ENCODE measurements at places on chromosomes 7 and 10.

DNA sequence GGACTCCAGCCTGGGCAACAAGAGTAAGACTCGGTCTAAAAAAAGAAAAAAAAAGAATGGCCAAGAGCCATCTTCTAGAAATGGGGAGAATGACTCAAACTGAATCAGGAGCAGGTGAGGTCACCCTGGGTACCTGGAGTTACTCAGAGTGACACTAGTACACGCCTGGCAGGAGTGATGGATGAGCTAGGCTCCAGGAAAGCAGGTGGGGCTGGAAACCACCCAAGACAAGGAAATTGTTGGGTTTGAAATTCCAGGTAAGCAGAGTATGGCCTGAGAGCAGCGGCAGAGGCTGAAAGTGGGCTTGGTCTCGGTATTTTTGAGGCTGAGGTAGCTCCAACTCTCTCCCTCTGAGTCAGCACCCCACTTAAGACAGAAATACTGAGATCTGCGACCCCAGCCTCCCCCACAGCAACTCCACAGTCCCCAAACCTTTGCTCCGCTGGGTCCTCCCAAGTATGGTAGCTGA, 18.5 kb downstream of the DDIT4 start:
- DNase-seq = no peak

DNA sequence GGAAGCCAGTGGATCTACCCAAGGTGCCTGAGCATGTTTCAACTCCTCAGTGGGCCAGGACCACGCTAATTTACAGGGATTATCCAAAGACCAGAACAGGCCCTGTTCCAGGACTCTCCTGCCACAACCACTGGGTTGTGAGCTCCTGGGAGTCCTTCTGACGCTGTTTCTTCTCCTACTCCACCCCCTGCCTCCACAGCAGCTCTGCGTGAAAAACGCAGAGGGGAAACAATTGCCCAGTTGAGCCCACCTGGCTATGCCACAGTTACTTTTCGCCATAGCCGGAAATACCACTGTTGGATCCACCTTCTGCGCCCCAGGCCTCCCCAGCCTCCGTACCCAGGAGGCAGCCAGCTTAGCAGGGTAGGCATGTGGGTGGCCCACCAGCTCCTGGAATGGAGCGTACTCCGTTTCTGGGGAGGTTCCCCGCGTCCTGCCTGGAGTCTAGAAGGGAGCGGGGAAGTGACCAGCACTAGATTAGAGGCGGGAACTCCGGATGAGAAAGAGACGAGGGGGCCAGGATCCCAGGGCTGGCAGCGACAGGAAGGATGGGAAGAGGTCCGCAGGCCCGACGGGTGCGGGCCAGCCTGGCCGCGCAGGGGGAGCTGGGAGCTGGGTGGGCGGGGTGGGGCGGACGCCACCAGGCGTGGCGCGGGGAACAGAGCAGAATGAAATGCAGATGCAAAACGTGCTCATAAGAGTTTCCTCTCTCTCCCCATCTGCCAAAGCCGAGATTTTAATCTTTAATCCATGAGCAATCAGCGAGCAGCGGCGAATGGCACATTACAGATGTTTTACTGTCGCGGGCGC, 32.1 kb upstream of the PAX2 start:
- DNase-seq = no peak

DNA sequence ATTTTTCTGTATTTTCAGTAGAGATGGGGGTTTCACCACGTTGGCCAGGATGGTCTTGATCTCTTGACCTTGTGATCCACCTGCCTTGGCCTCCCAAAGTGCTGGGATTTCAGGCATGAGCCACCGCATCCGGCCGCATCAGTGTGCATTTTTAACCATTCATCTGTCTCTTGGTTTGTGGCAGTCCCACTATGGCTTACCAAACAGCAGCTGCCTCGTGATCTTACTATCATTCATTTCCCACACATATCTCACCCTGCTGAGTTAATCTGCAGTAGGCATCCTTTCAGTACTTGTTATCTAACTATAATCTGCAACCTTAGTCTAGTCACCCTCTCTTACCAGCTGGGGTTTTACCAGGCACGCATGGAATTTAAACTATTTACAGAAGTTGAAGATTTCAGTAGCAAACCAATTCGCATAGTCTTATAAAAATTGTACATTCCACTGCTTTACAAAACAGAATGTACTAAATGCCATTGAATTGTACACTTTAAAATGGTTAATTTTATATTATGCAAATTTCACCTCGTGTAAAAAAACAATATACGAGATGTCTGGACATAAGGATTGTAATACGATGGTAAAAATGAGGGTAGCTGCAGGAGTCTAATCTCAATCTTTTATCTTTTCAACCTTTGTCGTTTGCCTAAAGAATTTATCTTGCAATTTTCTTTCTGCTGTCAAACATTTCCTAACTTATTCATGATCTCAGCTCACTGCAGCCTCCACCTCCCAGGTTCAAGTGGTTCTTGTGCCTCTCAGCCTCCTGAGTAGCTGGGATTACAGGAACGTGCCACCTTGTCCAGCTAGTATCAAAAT, 4.6 kb upstream of the TBC1D12 start:
- no peak for DNase-seq

- no peak for DNase-seq
These were observed 994 bp upstream of the LRGUK start for GRCh38 chr7:134126146-134126545.

GRCh38 chr7:94386416-94386815, 8.3 kb upstream of the COL1A2 start:
- DNase-seq = no peak

- DNase-seq = no peak
These were observed 60.0 kb upstream of the KLF14 start for GRCh38 chr7:130793855-130794618.
